SW480 (cell line): ENCODE measurements at places on chromosomes 3 and 15.

GRCh38 chr3:132659000-132659364, 627 bp downstream of the ACAD11 start:
- no peak for DNase-seq

- no peak for DNase-seq
Observed at GRCh38 chr3:152272771-152273242, 4.1 kb downstream of the MBNL1 start.

- no peak for DNase-seq
Observed at GRCh38 chr15:44633603-44634002, 29.9 kb downstream of the SPG11 start.

DNA sequence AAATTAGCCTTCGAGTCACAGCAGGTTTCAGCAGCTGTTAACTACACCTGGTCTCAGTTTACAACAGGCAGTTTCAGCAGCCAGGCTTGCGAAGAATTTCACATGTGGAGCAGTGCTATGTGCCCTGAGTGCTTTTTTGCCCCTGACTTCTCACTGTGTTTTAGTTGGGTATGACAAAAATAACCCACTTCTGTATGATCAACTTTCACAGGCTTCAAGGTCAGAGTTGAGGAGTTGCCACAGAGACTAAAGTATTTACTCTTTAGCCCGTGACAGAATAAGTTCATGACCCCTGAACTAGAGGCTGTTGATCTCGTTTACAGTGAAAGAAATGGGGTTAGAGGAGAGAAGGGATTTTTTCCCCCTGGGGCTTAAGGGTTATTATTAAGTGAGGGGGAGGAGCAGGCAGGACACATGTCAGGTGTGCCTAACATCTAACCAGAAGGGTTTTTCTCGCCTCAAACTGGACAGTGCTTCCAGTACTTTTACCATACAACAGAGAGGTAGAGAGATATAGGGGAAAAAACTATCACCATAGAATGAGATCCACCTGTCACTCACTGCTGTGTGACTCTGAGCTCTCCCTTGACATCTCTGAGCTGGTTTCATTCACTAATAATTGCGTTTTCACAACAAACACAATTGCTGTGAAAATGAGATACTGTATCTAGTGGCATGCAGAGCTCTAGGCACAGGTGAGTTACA, 14.0 kb upstream of the TOPBP1 start:
- DNase-seq: no peak

DNA sequence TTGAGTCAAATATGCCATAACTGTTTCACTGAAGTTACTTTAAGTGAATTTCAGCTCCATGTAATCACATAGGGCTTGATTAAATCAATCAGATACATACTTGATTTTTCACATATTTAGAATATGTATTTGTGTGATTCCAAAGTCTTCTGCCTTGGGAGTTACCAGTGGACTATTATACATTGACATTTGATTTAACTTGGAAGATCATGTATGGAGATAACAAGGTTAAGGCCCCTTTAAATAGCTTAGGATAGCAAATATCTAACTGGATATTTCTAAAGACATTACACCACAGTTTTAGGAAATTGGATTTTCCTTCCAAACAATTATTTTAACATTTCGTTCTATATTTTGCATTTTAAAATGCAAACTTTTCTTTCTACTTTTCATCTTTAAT, 405.0 kb downstream of the RAP2B start:
- DNase-seq: no peak

DNA sequence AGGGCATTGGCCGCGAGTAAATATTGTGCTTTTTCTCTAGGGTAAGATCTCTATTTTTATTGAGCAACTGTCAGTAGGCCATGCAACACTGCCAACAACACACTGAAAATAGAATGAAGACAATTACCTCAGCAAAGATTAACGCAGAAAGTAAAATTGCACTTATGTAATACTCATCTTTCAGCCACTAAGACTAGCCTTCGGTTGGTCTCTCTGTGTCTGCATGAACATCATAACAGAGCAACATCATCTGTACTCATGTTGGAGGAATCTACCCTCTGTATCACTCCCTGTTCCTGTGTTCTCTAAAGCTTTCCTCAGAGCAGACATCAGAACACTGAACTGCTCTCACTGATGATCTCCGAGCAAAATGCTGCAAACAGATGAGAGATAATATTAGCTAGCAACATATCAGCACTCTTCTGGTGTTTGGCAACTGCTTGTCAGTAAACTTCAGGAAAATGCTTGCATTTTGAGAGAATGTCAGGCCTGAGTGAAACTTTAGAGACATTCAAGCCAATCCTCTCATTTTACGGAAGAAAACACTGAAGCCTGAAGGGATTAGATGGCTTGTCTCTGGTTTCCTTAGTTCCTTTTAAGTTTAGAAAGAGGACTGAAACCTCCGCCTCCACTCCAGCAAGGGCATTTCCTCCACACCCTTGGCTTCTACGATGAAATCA, 8.4 kb upstream of the LRRC3B start:
- no peak for DNase-seq

DNA sequence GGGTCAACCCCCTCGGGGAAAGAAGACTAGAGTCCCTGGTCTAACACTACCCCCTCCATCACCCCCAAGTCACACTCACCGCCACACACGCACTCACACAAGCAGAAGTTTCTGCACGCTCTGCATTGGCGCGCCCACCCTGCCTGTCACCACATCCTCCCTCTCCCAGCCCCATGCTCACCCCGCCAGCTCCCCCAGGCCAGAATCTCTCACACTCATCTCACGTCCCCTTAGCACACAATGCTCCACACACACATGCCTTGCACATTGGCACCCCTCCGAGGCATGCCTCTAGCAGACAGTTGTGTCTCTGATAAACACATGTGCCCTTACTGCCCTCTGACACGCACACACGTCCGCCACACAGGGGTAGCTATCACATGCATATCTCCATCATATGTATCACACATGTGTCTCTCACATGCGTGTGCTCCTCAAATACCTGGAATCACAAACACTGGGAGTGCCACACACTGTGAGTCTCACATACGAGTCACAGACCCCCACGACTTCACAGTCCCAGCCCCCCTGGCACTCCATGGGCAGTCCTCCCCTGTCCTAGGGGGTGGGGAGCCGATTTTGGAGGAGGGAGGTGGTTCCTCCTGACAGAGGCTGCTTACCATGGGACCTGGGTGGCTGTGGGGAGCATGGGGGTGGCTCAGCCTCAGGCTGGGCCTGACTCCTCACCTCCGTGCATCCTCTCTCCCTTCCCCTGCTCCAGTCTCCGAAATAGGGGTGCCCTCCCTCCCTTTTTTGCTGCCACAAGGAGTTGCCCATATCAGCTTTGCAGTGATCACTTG, 898 bp downstream of the FBLN2 start:
- no peak for DNase-seq

GRCh38 chr3:59535791-59536221, 486.0 kb upstream of the CFAP20DC start:
- no peak for DNase-seq

DNA sequence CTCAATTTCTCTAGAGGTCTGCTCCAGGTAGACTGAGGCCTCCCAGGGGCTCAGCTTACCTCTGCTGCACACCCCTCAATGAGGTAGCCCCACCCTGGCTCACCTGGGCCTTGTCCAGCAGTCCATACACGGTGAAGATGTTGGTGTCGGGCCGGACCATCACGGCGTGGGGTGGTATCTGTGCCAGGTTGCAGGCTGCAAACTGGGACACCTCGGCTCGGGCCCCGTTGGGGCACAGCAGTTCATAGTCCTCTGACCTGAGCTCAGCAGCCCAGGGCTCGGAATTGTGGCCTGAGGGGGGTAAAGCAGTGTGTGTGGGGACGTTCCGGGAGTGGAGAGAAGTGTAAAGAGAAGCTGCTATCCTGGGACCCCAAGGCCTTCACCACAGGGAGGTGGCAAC, 23.2 kb downstream of the MELTF start:
- no peak for DNase-seq

- no peak for DNase-seq
Observed at GRCh38 chr15:41957021-41957897, 15.1 kb downstream of the EHD4 start.

DNA sequence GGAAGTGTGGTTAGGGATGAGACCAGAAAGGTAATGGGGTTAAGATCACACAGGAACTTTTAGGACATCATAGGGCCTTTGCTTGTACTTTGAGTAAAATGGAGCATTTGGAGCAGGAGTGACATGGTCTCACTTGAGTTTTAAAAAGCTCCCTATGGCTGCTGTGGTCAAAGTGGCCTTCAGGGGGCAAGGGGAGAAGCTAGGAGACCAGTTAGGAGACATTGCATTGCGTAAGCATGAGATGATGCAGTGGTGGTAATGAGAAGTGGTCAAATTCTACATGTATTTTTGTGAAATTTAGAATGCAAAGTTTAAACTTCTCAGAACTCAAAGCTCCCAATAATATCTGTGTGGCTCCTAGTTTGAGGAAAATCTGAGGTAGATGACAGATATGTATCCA, 27.9 kb downstream of the MED12L start:
- no peak for DNase-seq

DNA sequence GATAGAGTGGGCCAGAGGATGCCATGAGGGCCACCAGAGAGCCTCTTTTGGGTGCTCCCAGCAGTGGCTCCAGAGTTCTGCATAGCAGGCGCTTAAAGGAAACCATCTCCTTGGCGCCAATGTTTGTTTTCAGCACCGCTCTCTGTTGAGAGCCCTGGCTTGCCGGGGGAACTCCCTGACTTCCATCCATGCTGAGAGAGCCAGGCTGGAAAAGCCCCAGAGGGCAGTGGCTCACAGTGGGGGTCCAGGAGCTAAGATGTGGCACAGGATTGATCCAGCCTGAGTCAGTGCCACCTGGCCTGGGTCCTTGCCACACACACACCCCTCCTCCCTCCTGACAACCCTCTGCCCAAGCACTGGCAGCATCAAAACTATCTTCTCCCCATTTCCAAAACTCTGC, 50.4 kb upstream of the HACD2 start:
- DNase-seq: no peak

- DNase-seq: peak; percentile 80
Observed at GRCh38 chr3:46909535-46910161, 32.1 kb downstream of the PTH1R start.

- DNase-seq: no peak
Observed at GRCh38 chr3:188187053-188187452, 33.1 kb downstream of the LPP start.

DNA sequence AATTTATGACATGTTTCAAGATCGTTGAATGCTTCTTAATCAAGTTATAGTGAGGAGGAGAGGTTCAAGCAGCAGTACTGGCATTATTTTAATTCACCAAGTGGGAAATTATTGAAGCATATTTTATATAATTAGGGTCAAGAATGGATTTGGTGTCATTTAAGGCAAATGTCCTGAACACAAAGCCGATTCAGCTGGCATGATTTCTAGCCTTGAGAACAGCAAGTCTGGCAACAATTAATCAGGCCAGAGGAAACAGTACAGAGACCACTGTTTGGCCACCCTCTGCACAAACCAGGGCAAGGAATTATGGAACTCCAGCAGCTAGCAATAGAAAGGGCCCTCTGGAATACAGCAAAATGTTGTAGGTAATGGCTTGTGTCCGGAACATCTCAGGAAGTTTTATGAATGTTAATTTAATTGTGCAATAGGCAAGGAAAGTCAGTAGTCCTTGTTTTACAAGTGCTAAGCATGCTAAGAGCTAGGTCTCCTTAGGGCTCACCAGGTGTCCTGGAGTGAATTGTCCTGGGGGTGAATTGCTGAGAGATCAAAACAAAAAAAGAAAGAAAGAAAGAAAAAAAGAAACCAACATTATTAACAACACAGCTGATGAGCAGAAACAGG, 38.7 kb upstream of the SNRK start:
- no peak for DNase-seq

GRCh38 chr15:74873756-74874424, 725 bp upstream of the SCAMP2 start:
- DNase-seq: no peak

DNA sequence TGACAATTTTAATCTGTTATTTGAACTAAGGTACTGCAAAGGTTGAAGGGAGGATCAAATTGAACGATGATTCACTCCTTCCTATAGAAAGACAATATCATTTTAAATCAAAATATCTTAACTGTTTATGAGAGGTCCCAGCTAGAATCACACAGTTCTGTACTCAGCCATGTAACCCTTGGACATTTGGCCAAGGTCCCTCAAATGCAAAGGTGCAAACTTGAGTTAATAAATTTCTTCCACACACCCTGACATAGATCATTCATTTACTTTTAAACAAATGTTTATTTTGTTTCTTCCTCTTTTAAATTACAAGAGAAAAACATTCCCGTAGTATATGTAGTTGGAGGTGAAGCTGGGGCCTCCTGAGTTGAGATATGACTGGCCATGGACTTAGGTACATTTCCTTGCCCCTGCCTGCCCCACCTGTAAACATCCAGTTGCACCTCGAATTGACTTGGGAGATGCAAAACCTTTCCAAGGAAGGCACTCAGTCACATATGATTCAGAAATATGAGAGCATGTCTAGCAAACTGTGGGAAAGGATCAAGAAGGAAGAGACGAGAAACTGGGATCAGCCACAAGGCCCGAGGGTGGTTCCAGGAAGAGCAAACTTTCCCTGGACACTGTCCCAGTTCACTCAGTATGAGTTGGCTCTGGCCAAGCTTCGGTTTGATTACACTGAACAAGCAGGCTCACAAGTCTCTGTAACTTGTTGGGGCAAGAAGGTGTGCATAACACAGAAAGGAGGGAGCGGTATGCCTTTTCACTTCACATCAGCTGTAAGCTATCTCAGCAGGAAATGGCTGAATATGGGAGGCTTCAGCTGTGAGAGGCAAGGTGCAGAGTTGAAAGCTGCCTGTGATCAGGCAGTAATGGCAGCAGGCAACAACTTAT, 6.7 kb downstream of the TNFSF10 start:
- DNase-seq: no peak

DNA sequence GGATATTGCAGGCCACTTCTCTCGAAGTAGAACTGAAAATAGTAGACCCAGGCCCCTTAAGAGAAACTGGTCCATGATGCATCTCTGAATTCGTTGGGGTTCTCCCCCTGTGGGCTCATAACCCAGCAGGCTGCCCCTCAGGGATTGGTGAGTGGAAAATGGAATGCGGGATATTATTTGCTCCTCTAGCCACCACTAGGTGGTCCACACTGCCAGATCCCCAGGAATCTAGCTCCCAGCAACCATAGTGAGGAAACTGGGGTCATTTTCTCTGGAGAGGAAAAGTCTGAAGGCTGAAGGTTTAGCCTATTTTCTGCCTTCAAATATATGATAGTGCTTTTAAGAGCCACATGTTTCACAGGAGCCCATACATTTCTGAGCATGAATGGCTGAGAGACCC, 6.7 kb downstream of the CX3CR1 start:
- no peak for DNase-seq
